ELF-1 (cell line): ENCODE measurements at places on chromosomes 1 and 21.

DNA sequence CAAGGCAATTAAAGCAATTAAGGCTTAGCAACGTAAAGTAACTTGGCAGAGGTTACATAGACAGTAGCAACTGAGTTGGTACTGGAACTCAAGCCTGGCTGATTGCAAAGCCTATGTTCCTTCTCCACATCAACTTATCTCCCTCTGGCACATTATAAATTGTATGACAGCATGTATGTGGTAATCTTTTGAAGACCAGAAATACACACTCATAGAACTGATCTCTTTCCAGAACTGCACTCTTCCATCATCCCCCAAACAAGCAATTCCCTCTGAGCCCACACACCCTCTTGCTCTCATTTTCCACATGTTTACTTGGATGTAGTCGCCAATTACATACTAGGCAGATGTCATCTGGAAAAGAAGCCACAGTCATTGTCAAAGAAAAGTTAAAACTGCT, 502.2 kb downstream of the PLPP3 start:
- no peak for DNase-seq

GRCh38 chr1:113138778-113139177, 65.8 kb downstream of the LRIG2 start:
- no peak for DNase-seq

GRCh38 chr1:50605186-50605875, 182.1 kb upstream of the DMRTA2 start:
- DNase-seq: no peak

DNA sequence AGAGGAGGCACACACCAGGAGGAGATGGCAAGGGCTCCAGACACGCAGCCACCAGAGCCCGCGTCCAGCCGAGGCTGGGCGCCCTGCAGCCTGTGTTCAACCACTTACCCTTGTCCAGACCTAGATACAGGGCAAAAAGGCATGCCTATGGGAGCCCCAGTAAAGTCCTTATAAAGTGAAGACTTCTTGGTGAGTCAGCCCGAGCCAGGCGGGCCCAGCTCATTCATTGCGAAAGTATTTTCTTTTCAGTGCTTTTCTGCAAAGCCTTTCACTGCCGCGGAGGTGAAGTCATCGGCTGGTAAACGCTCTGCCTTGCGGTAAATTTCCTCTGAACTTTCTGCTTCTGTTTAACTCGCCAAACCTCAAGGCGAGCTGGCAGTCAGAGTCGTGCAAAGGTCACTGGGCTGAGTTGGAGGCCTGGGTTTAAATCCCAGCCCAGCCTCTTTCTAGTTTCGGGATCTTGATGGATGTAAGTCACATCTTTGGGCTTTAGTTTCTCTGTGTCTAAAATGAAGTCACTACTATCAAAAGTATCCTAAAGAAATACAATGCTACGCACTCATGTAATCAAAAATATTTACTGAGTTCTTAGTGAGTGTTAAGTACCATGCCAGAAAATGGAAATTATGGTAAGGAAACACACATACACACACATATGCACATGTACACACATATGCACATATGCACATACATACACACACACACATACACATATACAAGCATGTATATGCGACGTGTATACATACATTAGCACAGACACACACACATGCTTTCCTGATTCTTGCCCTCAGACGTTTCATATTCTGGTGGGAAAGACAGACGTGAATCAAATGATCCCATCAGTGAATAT, 54.7 kb upstream of the IFFO2 start:
- DNase-seq: peak; percentile 92

GRCh38 chr1:46466477-46467182, 23.0 kb upstream of the DMBX1 start:
- peak; percentile 88 for DNase-seq

DNA sequence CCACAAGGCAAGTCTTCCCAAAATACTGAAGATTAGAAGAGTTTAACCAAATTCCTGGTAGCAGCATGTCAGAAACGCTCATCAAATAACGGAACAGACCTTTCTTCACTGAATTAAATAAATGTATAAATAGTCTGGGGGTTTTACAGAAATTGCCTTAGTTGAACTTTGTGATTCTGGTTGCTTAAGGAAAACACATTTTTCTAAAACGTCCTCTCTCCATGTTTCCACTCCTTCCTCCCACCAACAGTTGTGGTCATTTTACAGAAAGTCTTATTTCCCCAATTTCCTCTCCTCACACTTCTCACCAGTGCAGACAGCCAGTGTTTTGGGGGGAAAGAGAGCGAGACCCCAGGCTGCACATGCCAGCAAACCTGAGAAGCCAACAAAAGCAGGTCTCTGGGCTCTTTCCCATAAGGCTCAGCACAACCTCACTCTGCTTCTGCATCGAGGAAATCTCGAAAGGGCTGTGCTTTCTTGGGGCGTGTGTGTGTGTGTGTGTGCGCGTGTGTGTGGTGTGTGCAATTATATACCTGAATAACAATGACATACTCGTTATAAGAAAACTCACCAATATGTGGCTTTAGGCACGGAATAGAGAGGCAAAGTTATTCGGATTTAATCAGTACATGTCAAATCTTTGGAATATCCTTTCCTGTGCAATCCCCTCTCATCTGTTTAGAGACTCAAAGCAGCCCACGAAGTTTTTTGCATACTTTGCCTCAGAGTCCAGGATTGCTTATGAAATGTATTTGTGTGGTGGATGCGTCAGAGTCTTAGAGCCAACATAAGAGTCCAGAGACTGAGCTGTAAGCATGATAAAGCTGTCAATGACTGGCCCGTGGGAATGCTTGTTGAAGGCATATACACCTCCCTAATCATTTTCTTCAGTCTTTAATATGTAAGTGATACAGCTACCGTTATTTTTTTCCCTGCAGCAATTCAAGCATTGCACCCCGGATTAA, 2.0 kb downstream of the KCNJ15 start:
- DNase-seq: no peak

- DNase-seq: no peak
Observed at GRCh38 chr1:188689542-188689941, 1788.1 kb downstream of the BRINP3 start.

- no peak for DNase-seq
Observed at GRCh38 chr1:160164121-160164520, 12.7 kb downstream of the ATP1A4 start.

DNA sequence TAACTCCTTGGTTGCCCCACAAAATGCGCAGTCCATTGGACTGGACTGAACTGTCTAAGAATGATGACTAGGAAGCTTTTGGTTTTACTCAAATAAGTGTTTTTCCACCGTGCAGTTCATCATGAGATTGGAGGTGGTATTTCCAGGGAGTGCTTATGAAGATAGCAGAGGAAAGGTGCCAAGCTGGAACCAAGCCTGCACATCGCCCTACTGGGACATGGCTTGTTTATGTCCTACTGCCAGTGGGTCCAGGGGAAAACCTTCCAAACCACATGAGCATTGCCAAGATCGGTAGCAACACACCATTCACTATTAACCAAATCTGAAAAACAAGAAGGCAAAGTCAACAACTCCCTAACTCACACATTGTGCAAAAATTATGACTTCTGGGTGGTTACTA, 54.7 kb upstream of the DSCAM start:
- no peak for DNase-seq

DNA sequence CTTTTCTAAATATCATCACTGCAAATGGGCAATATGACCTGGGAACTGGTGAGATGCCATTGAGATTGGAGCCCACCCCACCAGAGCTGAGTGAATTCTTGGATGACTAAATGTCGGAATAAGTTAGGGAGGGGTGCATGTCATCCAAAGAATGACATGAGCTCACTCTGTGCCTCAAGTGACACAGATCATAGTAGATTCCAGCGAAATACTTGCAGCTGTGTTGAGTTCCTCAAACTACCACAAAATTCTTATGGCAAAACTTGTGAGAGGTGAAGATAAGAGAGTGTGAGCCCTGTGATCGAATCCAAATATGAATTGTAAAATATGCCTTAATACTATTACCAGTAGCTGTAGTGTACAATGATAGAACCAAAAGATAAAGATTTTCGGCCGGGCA, 2.3 kb upstream of the TCP10L start:
- no peak for DNase-seq

- no peak for DNase-seq
Observed at GRCh38 chr1:116791727-116792126, 37.5 kb downstream of the CD2 start.

- no peak for DNase-seq
Observed at GRCh38 chr1:212650228-212650627, 41.7 kb downstream of the ATF3 start.

GRCh38 chr1:160789051-160789701, 6.8 kb upstream of the LY9 start:
- no peak for DNase-seq

DNA sequence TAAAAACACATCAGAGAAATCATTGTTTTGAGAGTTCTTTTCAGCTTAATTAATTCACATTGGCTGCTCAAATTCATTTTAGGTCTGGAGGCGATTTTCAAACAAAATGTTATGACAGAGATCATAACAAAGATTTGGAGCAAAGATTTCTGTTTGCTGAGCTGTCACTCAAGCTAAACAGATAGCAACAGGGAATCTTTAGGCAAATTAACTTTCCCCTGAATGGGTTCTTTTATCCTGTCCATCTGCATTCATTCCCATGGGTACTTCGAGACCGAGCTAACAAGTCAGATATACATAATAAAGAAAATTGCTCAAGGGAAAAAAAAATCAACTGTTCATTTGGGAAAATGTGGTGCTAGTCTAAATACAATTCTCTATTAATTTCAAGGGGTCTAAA, 30.2 kb upstream of the CA6 start:
- no peak for DNase-seq

GRCh38 chr1:56363007-56363770, 216.2 kb downstream of the PLPP3 start:
- DNase-seq: no peak

DNA sequence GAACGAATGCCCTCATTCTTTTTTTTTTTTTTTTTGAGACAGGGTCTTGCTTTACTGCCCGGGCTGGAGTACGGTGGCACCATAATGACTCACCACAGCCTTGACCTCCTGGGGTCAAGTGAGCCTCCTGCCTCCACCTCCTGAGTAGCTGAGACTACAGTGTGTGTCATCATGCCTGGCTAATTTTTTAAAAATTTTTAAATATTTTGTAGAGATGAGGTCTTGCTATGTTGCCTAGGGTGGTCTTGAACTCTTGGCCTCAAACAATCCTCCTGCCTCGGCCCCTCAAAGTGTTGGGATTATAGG, 69.4 kb downstream of the ALG14 start:
- DNase-seq: no peak

DNA sequence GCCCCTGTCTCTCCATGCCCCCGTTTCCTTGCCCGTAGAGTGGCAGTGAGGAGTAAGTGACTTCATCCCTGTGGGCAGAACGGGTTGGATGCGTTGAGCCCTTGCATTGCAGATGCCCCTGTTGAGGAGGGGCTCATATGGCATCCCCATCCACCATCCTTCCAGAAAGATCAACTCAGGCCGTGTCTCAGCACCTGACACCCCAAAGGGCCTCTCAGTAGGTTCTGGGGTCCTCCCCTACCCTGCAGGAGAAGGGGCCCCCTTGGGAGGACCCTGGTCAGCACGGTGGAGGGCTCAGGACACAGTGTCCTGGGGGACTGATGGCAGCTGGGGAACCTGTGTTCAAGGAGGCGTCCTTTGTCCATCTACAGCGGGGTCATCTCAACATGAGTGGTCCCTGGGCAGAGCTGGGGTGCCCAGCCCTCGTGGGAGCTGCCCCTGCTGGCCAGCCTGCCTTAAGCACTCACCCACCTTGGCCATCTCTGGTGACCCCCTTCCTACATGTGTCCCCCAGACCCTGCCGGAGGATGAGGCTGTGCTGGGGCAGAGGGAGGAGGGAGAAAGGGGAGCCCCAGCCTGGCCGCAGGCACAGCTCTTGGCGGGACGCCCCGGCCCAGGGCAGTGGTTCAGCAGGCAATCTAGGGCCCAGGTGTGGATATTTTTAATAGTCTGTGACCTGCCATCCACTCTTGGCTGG, 48.2 kb upstream of the ACTRT2 start:
- DNase-seq: no peak

GRCh38 chr1:207698822-207699483, 52.9 kb upstream of the CD46 start:
- DNase-seq: peak; percentile 72

DNA sequence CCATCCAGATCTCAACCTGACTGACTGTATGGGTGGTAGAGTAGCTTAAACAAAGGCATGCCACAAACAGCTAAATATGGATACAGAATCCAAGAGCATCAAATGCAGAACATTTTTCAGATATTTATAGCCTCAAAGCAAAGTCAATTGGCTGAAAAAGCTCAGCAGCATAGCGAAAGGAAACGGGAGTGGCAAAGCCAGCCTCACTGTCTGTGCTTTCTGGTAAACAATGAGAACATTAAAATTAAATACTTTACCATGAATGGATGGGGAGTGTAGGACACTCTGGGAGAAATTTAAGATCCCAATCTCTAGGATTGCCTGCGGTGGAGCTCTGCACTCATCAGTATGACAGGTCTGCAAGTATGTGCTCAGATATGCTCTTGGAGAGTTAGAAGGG, 4.4 kb downstream of the RASAL2 start:
- DNase-seq: no peak
